ENCODE measurements at places on chromosomes 7 and 10.

DNA sequence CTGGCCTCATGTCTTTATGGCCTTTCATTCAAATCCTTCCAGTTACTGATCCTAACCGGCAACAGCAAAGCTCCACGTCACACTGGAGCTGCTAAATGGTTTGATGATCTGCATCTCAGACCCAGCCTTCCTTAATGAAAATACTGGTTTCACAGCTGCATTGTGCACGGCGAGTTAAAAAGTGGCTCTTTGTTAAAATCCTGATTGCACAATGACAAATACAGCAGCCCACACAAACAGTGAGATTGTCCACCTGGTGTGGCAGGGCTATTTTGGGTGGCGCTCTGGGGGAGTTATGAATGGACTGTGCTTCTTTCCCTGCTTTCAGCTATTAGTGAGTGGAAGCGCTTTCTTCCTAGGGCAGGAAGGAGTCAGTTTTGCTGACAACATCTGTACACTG, 63.4 kb upstream of the C1QL3 start:
- no peak for DNase-seq

DNA sequence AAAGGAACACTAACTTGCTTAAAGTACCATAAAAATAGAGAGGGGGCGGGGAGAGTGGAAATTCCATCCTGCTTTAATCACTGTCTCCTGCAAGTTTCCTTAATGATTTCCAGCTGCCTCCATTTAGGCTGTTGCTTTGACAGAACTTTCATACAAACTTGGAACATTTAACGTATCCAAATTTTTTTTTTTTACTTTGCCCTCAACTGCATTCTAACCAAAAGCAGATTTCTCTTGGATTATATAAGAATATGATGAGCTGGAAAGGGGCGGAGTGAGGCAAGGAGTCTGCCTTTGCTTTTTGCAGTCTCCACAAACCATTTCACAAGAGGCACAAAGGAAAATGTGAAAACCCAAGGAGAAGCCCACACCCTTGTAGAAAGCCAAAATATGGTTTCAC, 46.6 kb upstream of the COL1A2 start:
- DNase-seq, result no peak

DNA sequence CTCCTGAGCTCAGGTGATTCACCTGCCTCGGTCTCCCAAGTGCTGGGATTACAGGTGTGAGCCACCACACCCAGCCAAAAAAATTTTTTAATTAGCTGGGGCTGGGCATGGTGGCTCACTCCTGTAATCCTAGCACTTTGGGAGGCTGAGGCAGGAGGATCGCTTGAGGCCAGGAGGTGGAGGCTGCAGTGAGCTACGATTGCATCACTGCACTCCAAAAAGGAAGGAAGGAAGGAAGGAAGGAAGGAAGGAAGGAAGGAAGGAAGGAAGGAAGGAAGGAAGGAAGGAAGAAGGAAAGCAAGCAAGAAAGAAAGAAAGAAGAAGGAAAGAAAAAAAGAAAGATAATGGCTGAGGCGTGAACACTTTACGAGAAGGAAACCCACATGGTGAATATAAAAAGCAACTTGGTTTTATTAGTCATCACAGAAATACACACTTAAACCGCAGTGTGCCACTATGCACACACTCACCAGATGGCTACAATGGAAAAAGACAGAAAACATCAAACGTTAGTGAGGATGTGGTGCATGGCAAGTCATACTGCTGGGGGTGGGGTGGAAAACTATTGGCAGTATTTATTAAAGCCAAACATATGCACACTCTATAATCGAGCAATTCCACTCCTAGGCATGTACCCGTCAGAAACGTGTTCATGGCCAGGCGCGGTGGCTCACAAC, 4.4 kb upstream of the CCL26 start:
- DNase-seq, result peak; percentile 53

GRCh38 chr10:124356701-124357560, 61.8 kb downstream of the OAT start:
- DNase-seq, result no peak

DNA sequence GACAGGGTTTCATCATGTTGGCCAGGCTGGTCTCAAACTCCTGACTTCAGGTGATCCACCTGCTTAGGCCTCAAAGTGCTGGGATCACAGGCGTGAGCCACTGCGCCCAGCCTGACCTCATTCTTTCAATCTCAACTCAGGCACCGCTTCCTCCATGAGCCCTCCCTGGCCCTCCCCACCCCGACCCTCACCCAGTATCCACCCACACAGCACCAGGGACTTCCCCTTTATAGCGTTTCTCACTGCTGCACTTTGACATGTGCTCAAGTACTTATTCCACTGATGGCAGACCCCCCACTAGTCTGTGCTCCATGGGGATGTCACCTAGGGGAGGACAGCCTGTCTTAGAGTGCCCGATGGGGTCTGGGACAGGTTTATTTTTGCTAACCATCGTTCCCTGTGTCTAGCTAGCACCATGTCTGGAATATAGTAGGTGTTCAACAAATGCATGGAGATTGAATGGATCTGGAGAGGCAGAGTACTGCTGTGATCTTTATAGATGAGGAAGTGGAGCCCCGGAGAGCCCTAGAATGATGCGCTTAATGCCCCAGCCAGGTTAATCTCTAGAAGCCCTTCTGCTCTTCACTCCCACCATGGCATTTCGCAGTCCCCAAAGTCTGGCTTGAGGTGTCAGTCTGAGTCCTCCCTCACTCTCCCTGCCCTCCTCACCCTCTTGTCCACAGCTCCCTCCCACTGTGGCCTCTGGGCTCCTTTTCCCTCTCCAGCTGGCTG, 258.8 kb downstream of the RPS24 start:
- DNase-seq, result no peak

DNA sequence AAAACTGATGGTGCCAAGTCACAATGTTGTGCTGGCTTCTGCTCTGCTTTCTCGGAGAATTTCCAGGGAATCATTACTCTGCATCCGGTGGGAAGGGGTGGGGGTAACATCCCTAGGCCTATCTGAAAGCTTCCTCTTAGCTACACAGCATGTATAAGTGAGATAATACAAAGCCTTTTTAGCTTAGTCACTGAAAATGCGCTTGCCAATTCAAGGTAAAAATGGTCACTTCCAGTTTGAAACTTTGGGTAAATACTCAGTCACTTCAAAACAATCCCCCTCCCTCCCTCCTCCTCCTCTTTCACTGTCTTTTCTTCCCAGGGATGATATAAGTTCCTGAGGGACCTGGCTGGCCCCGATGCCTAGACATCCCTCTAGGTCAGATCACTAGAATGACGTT, 57.3 kb upstream of the APBB1IP start:
- no peak for DNase-seq

- no peak for DNase-seq
Observed at GRCh38 chr10:105742184-105742583, 1101.1 kb downstream of the SORCS3 start.
